ENCODE measurements at places on chromosomes 1 and 21.

DNA sequence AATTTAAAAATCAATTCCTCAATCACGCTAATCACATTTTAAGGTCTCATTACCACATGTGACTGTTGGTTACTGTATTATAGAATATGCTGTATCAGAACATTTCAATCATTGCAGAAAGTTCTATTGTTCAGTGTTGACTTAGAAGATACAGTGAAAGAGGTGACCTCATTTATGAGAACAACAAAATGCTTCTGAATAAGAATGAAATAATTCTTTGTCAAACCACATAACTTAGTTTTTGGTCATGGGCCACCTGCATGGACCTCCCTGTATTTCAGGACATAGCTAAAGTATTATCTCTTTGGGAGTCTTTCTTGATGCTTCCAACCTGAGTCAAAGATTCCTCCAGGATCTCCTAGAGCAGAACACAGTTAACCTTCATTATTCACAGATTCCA, 22.3 kb downstream of the MFSD2A start:
- DNase-seq = no peak

GRCh38 chr1:87834941-87835340, 506.3 kb downstream of the LMO4 start:
- DNase-seq = no peak

- DNase-seq = no peak
Measured at GRCh38 chr1:116832932-116833578, 76.7 kb upstream of the PTGFRN start.

DNA sequence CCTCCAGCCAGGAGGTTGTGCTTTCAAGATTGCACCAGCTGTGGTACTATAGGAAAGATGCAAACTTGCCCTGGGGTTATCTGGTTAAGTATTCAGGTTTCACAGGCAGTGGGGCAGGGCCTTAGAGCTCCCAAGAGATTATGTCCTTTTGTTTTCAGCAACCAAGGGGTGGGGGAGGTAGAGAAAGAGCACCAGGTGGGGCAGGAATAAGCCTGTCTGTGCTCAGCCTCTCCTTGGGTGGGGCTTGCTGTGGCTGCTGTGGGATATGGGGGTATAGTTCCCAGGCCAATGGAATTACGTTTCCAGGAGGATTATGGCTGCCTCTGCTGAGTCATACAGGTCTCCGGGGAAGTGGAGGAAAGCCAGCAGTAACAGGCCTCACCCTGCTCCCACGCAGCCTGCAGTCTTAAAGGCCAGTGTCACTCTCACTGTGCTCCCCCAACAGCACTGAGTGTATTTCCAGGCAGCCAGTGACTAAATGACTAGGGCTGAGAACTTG, 508.6 kb downstream of the RWDD3 start:
- DNase-seq = no peak

- DNase-seq = no peak
Measured at GRCh38 chr1:119926553-119926952, 30.2 kb upstream of the ADAM30 start.

DNA sequence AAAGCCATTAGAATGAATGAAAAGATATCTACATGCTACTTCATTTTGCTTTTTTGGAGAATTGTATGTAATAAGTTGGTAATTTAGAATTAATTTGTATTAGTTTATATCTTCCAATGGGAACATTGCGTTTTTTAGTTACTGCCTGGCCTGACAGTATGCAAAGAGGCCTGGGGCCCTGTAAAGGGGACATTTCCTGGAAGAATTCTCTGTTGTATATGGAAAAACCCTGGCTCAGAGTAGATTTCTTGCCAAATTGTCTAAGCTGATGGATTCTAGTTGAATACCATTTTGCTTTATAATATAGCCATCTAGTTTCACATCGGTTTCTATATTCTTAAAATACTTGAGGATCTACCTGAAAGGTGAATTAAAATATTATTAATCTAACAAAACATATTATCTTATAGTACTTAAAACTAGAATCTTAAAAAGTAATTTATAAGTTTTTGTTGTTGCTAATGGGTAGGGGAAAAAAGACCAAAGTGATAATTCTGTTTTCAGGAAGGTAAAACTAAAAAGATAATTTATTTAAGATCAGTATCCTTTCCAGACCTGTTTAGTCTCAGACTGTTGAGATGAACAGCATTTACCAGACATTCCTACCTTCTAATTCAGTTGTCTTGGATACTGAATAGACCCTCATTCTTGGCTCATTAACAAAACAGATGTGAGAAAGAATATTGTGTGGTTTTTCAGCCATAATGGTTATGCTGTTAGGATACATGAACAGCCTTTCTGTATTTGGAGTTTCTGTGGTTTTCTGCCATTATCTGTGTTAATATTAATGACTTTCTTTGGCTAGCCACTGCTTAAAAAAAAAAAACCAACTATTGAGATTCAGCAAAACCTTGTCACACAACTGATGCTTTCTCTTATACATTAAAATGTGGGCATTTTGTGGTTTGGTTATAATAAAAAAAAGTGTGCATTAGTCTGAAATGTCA, 4.8 kb downstream of the AGO3 start:
- DNase-seq = no peak

- no peak for DNase-seq
Measured at GRCh38 chr1:241470361-241470760, 49.2 kb downstream of the FH start.

- no peak for DNase-seq
Measured at GRCh38 chr1:67691712-67692111, 6.7 kb downstream of the GADD45A start.

DNA sequence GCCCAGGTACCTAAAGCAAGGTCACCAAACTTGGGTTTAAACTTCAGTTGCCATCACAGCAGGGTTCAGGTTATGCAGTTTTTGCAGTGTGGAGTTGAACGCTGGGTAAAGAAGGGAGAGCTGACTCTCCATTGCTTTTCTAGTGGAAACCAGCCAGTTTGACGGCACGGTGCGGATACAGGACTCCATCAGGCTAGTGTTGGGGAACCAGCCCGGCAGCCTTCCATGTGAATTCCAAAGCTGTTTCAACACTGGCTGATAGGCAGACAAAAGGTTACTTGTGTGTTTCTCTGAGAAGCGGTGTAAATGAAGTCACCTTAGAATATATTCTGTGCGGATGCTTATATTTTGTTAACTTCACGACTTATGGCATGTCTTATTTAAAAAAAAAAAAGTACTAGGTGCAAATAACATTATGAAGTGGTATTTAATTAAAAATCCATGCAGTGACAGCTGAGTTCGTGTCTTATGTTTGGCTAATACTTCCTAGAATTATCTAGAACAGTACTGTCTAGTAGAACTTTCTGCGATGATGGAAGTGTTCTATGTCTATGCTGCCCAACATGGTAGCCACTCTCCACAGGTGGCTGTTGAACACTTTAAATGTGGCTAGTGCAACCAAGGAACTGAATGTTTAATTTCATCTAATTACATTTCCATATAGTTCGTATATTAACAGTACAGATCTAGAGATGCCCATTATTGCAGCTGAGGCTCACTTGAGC, 29.9 kb upstream of the RCAN3 start:
- no peak for DNase-seq

DNA sequence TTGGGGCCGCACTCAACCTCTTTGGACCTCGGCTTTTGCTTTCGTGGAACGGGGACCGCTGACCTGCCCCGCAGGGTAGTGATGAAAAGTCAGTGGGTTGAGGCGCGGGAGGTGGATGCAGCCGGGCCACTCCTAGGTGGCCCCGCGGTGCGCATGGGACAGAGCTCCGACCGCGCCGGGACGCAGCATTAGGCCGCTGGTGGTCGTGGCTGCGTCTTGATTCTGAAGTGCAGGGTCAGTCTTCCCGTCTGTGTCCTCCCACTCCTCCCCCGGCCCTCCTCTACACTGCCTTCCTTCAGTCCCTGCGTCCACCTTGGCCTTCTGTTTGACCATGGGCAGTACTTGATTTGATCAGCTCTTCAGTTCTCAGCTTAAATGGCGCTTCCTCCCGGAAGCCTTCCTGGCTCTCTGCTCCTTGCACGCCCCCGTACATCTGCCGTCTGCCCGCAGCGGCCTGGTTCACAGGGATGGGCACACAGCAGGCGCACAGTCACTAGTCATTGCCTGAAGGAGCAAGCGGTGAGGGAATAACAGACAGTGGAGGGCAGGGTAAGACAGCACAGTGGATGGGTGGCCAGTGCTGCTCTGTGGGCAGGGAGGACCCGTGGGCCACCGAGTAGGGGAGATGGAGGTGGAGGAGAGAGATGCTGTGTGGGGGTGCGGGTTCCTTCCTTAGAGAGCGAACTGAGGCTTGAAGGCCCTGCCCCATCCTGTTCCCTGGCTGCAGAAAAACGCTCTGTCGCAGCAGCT, 633 bp downstream of the THEMIS2 start:
- DNase-seq = no peak

DNA sequence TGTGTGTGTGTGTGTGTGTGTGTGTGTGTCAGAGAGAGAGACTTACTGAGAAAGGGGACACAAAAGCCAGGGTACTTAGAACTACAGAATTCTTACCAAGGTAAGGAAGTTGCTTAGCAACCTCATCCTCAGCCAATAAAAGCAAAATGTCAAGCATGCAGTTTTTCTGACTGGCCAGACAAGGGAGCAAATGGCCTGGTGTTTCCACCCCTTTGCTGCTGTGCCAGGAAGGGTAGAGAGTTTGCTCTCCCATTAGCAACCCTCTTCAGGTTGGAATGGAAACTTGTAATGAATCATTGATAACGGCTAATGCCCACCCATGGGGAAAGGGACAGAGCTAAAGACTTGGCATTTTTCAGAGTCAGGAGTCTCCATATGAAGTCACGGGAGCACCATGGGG, 10.6 kb downstream of the RXRG start:
- no peak for DNase-seq

- no peak for DNase-seq
Measured at GRCh38 chr1:155925506-155925905, 8.7 kb downstream of the KHDC4 start.

DNA sequence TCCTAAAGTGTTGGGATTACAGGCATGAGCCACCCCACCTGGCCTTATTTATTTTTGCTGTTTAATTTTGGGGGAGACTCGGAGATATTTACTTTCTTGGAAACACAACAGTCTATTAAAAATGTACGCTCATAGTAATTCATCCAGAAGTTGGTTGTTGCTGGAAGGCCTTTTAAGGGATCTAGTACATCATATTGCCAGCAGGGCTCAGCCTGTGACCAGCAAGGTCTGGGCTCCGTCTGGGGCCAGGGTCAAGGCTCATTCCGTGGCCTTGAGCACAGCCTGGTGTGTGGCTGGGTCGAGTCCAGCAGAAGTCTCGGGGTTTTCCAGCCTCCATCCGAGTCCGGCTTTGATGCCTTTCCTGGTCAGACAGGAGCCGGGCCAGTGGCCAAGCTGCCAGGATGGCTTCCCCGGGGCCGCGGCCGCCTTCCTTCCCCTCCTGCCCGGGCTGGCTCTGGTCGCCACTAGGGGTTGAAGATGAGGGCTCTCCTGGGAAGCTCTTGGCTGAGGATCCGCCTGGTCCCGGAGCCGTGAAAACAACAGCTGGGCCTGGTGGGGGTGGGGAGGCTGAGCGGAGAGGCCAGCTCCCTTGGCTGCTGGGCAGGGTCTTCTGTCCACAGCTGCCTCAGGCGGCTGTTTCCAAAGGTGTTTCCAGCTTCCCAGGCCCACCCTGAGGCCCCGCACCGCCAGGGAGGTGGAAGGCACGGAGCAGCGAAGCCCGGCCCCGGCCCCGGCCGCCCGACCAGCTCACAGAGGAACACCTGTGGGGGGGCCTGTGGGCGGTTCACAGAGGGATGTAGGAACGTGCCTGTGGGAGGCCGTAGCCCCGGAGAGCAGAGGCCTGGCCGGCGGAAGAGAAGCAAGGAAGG, 5.1 kb upstream of the VWA1 start:
- no peak for DNase-seq

DNA sequence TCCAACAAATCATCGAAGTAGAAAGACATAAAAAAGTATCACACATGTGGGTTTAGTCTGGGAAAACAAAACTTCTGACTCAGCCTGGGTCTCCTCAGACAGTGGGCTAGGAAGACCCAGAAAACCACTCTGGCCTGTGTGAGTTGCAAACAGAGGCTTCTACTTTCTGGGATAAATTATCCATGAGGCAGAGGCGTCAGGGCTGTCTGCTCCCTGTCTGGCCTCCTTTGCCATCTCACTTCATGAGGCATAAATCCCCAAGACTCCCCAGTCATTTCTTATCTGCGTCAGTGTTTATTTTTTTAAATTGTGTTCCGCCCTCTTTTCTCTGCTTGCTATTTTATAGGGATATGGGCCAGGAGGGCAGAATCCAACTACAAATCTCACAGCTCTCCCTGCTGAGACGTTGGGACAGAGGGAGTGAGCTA, 80.6 kb upstream of the TRABD2B start:
- DNase-seq = no peak

DNA sequence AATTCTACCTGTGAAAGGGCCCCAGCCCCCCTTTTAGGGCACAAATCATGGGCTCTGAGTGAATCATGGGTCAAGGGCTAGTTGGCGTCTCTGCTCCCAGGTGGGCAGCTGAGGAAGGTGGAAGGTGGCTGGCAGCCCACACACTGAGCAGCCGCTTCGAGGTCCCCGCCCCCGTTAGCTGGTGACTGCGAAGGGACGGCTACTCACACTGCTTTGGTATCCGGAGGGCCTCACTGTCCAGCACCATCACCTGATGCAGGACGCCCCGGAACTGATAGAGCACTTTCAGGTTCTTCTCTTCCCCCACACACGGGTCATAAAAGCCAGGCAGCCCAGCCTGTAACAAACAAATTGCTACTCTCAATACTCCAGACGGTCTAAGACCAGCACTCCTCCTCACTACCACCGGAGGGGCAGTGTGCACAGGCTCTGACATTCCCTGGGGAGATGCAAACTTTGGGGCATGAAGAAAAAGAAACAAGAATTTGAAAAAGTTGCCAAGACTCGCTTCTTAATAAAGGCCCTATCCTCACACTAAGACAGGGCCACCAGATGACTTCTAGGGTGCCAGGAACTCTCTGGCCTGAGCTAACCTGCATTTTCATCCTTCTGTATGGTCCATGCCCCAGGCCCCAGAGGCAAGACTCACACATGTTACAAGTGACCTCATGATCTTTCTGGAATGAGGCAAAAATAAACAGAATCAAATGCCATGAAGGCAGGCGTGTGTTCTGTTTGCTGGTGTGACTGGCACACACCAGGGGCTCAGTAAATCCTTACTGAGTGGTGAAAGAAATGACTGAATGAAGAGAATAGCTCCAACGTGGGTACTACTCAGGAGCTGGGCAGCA, 11.5 kb downstream of the THAP3 start:
- no peak for DNase-seq

- no peak for DNase-seq
Measured at GRCh38 chr1:233340966-233341516, 13.5 kb downstream of the MAP3K21 start.

DNA sequence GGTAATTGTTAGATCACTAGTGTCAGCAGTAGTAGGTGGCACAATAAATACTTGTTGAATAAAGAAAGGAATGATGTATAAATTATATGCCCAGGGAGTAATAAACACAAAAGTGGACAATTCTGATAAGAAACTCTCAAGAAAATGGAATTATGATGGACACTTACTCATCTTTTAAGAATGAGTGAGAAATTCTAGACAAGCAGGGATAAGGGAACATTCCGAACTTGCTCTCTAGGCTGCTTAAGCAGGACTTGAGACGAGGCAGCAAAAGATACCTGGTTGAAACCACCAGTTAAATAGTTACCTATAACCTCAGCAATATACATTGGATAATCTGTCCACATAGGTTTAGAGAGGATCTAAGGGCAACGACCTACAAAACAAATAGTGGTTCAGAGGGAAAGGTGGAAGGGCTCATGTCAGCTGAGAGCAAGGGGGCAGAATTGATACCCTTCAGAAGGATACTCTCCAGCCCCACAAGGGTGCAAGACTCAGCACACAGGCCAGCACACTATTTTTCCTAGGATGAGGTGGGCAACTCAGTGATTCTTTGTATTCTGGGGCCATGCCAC, 46.3 kb downstream of the XCL2 start:
- DNase-seq = no peak

- DNase-seq = no peak
Measured at GRCh38 chr1:166859597-166859996, 16.5 kb downstream of the TADA1 start.

GRCh38 chr1:11924334-11925195, 1.7 kb downstream of the KIAA2013 start:
- DNase-seq = no peak

All from stimulated activated CD8-positive, alpha-beta memory T cell treated with anti-CD3 and anti-CD28 coated beads, Interleukin-7, amount 100 ng/mL, for 4 hours (primary cell).